ENCODE measurements at places on chromosomes 1 and 21.

GRCh38 chr1:38194472-38194871 is 147.9 kb upstream of the POU3F1 start:
- DNase-seq = no peak

DNA sequence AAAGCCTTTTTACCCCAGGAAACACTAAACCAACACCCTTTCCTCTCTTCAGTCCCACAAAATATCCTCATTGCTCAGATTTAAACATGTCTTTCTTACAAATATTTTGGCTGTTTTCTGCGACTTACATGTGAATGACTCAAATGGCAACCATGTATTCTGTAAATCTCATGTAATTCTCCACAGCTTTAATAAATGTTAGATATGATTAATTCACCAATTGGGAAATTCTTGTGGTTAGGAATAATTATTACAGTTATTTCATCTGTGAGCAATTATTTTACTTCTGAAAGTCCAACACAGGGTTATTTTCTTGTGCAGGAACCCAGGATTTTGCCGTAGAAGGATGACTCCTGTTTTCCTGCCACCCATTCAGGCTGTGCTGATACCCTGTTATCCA is 431.5 kb downstream of the LMO4 start:
- DNase-seq = no peak

- peak; percentile 67 for DNase-seq
Observed at GRCh38 chr1:95041491-95042165, 31.1 kb downstream of the ALG14 start.

- no peak for DNase-seq
Observed at GRCh38 chr1:180927841-180928240, 15.1 kb downstream of the KIAA1614 start.

DNA sequence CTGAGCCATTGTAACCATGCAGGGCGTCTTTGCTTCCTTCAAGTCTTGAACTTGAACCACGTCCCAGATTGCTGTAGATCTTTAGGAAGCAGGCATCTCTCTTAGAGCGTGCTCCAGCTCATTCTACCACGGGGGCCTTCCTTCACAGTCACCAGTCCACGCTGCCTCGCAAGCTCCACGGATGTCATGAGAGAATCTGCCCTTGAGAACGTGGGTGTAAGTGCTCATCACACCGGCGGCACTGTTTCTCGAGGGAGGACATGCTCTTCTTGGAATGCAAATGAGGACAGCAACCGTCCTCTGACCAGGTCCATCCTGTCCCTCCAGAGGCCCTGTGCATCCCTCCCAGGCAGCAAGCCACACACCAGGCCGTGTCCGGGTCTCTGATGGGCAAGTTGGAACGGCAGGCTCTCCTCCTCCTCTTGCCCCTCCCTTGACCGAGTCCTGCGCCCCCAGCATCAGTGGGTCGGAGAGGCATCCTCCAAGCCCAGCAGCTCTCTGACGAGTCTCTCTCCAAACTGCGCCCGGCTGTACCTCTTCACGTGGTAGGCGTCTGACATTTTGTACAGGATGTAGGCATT is 103.1 kb downstream of the PGBD5 start:
- DNase-seq = no peak

DNA sequence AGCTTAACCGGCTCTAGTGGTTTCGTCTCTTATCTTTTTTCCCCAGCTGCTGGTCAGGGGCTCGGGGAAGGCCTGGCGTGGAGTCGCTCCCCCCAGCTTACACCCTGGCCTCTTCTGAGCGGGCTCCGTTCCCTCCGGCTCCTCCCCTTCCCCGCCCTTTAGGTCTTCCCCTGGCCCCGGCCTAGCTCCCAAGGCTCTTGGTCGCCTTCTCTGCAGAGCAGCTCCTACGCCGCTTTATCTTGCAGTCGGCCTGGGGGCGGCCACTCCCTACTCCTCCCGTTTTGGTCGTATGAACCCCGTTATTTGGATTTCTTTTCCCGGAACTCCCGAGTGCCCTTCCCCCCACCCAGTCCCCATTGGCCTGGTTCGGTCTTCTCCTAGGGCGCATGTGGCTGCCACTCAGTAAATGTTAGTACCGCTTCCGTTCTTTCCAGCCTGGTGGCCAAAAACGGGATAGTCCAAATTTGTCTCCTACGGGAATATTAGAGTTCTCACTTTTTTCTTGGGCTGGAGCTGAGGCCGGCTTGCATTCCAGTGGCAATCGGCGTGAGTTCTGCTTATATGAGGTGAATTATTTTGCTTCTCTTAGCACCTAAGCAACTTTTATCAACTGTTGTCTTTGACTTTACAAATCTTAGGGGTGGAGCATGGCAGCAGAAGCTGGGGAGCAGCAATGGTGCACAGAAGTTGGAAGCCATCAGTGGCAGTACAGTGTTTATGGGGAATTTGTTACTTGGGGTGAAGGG is 467 bp downstream of the THRAP3 start:
- DNase-seq = peak; percentile 82

- no peak for DNase-seq
Observed at GRCh38 chr1:27538793-27539192, 48.8 kb upstream of the WASF2 start.

DNA sequence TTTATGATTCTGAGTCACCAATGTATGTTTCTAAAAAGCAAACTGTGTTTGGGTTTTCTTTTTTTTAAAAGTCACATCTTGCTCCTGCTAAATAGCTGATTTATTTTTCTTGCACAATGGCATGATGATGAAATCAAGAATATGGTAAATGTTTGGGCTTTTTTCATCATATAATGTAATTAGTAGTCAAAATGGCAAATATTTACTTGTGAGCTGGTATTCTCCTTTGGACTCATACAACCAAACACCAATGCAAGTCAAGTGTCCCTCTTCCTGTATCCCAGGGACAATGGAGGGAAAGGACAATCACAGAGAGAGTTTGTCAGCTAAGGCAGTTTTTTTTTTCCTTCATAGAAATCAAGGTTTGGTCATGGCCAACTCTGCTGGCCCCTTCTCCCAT is 94.6 kb upstream of the RALGPS2 start:
- DNase-seq = no peak

- no peak for DNase-seq
Observed at GRCh38 chr1:33719771-33720670, 143.9 kb upstream of the HMGB4 start.

GRCh38 chr1:25050165-25050564 is 120.1 kb upstream of the RUNX3 start:
- DNase-seq = no peak

DNA sequence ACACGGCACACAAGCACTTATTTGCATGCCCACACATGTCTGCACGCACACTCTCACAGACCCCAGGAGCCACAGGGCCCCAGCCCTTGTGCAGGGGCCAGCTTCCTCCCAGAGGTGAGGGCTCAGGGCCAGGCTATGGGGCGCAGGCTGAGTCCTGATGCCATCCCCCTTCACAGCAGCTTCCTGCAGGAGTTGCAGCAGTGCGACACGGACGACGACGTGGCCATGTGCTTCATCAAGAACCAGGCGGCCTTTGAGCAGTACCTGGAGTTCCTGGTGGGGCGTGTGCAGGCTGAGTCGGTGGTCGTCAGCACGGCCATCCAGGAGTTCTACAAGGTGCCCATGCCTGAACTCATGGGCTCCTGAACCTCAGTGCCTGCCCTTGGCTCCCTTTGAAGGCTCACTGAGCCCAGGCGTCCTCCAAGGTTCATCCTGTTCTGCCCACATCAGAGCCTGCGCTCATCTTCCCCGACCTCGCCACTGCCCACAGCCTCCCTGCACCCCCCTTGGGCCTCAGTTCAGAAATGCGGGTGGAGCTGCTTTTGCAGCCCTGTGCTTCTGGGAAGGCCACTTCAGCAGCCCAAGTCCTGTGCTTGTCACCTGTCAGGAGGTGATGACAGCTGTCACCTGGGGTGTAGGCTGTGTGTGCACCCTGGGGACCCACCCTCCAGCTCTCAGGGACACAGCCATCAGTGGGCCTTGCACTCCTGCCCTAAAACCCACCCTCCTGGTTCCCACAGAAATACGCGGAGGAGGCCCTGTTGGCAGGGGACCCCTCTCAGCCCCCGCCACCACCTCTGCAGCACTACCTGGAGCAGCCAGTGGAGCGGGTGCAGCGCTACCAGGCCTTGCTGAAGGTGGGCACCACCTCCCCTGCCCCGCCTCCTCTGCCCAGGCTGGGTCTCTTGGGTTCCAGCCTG is 66.6 kb downstream of the TRIM11 start:
- no peak for DNase-seq

GRCh38 chr1:37189111-37189510 is 154.8 kb upstream of the GRIK3 start:
- no peak for DNase-seq

- no peak for DNase-seq
Observed at GRCh38 chr1:110210604-110211495, 736 bp downstream of the KCNC4 start.

DNA sequence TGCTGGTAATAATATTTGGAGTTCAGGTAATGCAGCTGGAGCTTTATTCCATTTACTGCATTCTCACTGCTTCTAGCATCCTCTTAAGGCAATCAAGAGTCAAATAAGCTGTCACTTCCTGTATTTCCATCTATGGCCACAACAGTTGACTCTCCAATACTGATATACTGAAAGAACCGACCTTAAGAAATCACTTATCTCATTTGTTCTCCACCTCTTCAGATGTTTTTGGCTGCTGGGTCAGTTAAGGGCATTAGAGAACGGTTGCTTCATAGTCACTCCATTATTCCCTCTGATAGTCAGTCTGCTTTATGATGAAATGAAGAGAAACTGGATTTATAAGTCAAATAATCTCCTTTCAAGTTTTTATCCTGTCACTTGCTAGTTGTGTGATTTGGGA is 14.2 kb upstream of the RGS4 start:
- DNase-seq = no peak

DNA sequence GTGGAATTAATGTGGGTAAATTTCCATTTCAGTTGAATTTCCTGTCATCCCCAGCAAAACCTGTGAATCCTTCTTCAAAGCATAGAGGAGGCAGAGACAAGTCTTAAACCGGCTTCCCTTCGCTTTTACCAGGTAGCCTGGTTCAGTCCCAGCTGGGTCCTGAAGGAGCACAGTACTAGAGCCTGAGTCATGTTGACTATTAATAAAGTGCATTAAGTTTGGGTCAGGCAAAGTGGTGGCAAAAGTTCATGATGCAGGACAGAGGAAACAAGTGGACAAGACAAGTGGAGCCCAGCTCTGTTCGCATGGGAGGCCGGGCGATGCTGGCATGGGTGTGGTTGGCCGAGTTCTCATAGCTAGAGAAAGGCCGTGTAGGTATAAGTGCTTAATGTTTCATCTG is 150.4 kb downstream of the DYRK1A start:
- DNase-seq = no peak

GRCh38 chr21:43657355-43658087 is 1.8 kb downstream of the HSF2BP start:
- peak; percentile 82 for DNase-seq

All from kidney capillary endothelial cell (primary cell).